T1000 (cell line): ENCODE measurements at places on chromosomes 11 and 22.

- DNase-seq: no peak
These were observed 1.1 kb upstream of the RASD2 start for GRCh38 chr22:35539487-35539886.

DNA sequence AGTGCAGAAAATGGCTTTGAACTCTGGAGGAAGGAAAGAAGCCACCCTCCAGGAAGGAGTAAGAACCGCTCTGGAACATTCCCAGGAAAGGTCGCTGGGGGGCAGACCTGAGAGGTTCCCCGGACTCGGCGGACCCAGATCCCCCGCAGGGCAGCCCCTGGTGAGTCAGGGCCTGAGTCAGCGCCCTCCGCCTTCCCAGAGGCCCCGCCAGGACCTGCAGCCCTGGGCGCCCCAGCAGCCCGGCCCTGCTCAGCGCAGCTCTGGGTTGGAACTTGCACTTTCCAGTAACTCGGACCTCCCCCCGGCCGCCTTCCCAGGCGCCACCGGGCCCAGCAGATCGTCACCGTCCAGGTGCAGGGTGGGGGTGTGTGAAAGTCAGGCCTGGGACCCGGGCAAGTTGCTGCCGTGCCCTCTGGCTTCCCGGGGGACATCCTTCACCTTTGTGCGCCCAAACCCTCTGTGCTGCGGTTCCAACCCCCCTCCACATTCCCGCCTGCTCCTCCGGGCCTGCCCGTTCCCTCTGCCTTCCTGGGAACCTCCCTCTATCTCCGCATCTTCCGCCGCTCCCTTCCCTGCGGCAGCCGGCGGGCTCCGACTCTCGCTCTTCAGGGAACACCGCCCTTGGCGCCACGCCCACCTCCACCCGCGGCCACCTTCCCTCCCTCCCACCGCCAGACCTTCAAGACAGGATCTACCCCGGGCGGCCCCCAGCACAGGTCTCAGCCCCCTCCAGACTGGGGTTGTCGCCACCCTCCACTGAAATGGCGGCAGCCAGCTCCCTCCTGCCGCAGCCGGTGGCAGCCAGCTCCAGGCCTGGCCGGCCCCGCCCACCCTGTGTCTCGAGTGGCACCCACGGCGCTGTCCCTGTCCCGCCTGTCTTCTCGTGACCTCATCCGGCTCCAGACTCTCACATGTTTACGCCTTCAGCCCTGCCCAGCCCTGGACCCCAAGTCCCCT lies 36.8 kb upstream of the WNT7B start:
- DNase-seq: peak; percentile 95

GRCh38 chr11:78446210-78446609 lies 28.6 kb upstream of the GAB2 start:
- DNase-seq: no peak

GRCh38 chr11:62497132-62497801 lies 49.3 kb downstream of the AHNAK start:
- DNase-seq: no peak

- no peak for DNase-seq
These were observed 1496.4 kb downstream of the TBC1D22A start for GRCh38 chr22:48258811-48259210.

DNA sequence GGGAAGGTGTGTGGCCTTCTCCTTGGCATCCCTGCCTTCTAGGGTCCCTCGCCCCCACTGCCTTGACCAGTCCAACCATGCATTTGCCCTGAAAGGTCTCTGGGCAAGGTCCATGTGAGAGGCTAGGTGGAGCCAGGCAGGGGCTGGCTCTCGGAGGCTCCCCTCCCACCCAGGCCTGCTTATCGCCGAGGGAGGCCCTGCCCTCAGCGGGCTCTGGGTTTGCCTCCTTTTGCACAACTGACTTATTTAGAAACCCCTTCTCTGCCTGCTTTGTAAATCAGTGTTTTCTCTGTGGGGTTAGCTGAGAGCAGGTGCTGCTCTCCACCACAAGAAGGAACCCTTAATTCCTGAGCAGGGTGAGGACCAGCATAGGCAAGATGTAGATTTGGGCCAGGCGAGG lies 47.7 kb downstream of the CD82 start:
- DNase-seq: no peak

DNA sequence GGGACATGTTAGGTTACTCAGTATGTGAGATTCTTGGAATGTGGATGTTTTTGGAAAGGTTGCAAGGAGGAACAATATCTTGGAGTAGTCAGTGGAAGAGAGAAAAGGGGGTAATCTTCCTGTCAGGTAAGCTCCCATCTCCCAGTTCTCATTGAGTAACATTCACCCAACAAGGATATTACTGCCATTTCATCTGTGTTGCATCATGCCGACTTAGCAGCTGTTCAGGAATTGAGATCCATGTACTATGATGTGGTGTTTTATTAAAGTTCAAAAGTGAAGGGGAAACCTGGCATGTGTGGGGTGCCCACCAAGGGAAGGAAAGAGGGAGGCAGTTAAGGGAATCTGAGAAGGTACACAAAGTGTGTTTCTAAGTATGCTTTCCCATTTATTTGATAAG lies 58.4 kb upstream of the RASSF10 start:
- no peak for DNase-seq

GRCh38 chr22:49295465-49295743 lies 532.3 kb downstream of the BRD1 start:
- no peak for DNase-seq

- no peak for DNase-seq
These were observed 407.0 kb upstream of the B3GAT1 start for GRCh38 chr11:134819041-134819440.

- DNase-seq: no peak
These were observed 19.6 kb downstream of the MYRF start for GRCh38 chr11:61771985-61772455.

DNA sequence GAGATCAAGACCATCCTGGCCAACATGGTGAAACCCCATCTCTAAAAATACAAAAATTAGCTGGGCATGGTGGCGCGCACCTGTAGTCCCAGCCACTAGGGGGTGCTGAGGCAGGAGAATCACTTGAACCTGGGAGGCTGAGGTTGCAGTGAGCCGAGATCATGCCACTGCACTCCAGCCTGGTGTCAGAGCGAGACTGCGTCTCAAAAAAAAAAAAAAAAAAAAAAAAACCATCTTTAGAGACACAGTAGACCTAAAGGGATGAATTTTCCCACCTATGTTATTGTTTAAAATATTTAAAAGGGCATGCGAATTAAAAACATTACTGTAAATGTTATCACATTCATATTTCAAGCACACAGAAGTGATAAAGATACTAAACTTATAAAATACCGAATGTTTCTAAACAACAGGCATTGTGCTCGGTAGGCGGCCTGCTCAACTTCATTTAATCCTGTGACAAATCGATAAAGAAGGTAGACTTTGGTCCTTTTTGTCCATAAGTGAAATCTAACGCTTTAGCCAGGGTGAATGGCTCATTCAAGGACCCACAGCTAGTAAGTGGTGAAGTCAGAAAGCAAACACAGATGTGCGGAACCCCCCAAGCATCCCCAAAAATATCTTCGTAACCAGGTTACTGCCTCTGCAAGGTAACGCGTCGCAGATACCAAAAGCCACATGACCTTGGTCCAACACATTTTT lies 16.1 kb downstream of the NCAPD3 start:
- no peak for DNase-seq
